ENCODE measurements at places on chromosomes 7 and 10. TPM values are rescaled to one million over a fixed set of nuclear protein-coding genes. Genes with fewer than 3 reads are reported as not detected.

DNA sequence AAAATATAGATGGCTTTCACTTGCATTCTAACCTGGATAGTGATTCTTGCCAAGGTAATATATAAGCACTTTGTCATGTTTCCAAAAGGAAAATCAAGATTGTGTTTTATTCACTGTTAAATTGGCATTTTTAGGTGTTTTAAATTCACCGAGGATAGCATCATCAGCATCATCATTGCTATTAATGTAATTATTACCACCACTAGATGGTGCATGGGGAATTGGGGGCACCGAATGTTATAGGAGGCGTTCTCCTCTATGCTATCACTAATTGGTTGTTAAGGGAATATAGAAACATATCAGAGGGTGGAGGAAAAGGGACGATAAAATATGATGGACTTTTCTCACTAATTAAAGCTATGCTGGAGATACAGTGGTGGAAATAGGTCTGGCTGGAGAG lies 95.5 kb downstream of the CELF2 start:
- no peak for DNase-seq

TRIM74 gene
- 5.5 TPM for total RNA-seq

GRCh38 chr10:101027106-101027720 lies 3.7 kb downstream of the PDZD7 start:
- DNase-seq = no peak

GRCh38 chr10:77090381-77091356 lies 546.9 kb downstream of the KCNMA1 start:
- no peak for DNase-seq

- DNase-seq = no peak
These were observed 48.5 kb upstream of the ARL4A start for GRCh38 chr7:12638851-12639456.

SYT15 gene
- not detected for total RNA-seq

LSM5 gene
- 31.6 TPM for total RNA-seq

Measured in T-cell (primary cell).